ENCODE measurements at places on chromosomes 11 and 22. TPM values are rescaled to one million over a fixed set of nuclear protein-coding genes. Genes with fewer than 3 reads are reported as not detected.

The OR51B4 gene
- not detected for polyA plus RNA-seq

The DDTL gene
- 2.2 TPM for polyA plus RNA-seq

- H3K4me3 ChIP-seq = no peak overlapping the region
- no peaks in the 10 kb centered on the region for H3K27me3 ChIP-seq
- H3K36me3 ChIP-seq = peaks cover 3% of the 10 kb centered on the region
- no peak for DNase-seq
- peaks cover 5% of the 10 kb centered on the region for H3K4me1 ChIP-seq
- no peak overlapping the region for H3K27ac ChIP-seq
These were observed 11.6 kb downstream of the PISD start for GRCh38 chr22:31650391-31650790.

The PYGM gene
- polyA plus RNA-seq = 15.2 TPM

GRCh38 chr22:44181912-44182587 lies 1.3 kb downstream of the PARVG start:
- H3K4me3 ChIP-seq = no peak overlapping the region
- H3K27me3 ChIP-seq = no peaks in the 10 kb centered on the region
- H3K4me1 ChIP-seq = peaks cover 10% of the 10 kb centered on the region
- no peaks in the 10 kb centered on the region for H3K36me3 ChIP-seq
- DNase-seq = no peak

All from H1 (cell line).